WTC11 (cell line): ENCODE measurements at places on chromosomes 1 and 21.

GRCh38 chr1:212668477-212668876 is 31.2 kb downstream of the BATF3 start:
- DNase-seq, result no peak

DNA sequence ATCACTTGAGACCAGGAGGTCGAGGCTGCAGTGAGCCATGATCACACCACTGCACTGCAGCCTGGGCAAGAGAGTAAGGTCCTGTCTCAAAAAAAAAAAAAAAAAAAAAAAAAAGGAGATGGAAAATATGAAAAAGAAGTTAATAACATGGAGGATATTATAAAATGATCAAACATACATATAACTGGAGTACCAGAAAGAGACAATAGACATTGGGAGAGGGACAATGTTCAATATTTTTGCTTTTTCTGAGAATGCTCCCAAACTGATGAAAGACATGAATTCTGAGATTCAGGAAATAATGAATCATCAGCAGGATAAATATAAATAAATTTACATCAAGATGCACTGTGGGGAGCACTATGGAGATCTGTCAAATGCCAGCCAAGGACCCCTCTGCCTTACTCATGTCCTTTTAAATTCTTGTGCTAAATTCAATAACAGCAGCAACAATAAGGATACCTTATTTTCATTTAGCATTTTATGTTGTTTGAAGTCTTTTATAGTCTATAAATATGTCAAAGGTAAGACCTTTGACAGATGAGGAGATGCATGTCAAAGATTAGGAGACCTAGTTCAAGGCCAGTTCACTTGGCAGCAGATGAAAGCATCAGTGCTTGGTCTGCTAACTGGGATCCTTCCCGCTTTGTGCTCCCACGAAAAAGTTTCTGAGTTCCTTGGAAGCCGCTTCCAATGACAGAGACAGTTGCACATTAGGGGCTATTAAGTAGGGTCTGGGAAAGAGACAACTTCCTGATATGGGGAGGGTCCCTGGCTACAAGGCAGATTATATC is 97.7 kb downstream of the TLR5 start:
- DNase-seq, result no peak

GRCh38 chr1:69295265-69295664 is 272.5 kb upstream of the LRRC7 start:
- no peak for DNase-seq

DNA sequence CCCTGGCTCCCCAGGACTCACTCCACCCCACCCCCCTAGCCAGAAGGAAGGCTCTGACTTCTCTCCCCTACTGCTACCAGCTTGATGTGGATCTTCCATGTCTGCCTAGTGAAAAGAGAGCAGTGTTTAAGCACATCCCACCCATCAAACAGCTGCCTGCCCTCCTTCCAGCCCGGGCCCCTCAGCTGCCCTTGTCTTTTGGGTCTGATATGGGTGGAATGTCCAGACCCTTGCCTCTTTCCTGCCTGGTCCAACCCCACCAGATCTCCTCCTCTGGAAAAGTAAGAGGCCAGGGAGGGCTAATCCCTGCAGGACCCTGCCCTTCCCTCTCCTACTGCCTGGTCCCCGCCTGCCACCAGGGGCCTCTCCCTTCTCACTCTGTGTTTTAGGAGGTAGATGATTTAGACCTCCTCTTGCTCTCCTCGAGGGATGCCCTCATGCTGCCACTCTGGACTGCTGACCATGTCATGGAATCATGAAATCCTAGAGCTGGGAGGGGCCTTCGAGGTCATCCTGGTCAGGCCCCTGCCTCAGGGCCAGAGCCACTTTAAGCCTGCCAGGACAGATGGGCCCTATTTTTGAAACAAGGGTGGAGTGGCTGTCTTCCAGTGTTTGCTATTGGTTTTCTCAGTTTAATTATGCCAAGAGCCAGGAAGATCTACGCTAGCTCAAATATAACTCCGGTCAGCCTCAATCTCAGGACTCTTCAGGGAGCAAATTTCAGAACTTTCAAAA is 15.8 kb upstream of the HSPG2 start:
- DNase-seq, result no peak

DNA sequence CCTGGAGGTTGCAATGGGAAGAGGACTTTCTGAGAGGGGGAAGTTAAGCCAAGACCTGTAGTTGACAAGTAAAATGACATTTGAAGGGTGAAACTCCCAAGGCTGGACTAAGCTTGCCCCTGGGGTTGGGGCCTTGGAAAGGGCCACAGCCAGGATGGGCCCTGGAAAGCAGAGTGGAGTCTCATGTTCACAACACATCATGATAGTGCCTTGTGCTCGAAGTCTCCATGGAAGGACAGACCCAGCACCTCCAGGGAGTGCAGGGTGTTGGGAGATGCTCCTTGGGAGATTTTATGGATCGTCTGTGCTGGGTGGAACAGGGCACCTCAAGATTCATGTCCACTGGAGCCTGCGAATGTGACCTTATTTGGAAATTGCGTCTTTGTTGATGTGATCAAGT is 55.6 kb upstream of the ACTRT2 start:
- DNase-seq, result no peak
